Omental fat pad (tissue), 4 donors: ENCODE measurements at places on chromosomes 6 and 20. TPM values are rescaled to one million over a fixed set of nuclear protein-coding genes. Genes with fewer than 3 reads are reported as not detected.

Gene POU5F1
- total RNA-seq, result 2.4 TPM

DNA sequence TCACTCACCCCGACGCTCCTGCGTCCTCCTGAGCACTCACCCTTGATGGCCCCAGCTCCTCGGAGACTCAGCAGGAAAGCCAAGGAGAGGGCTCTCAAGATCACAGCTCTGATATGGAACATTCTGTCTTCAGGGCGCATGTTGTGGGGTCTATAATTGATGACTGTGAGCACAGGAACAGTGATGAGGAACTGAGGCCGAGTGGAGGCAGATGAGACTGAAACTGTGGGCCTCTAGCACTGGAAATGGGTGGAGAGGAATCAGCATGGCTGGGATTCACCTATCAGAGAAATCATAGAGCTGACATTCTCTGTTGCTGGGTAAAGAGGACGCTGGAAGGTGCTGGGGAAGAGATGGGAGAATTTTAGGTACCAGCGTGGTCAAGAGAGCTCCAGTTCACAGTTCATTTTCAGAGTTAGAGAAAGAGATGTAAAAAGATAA, at the start of gene HLA-DPA1:
HLA-DPA1 (minus strand) TSS at position 219 of the 441 bp plus-strand sequence.
- DNase-seq, result no peak

- DNase-seq, result no peak
Observed at GRCh38 chr20:7155794-7156193, 388.3 kb downstream of the BMP2 start.

DNA sequence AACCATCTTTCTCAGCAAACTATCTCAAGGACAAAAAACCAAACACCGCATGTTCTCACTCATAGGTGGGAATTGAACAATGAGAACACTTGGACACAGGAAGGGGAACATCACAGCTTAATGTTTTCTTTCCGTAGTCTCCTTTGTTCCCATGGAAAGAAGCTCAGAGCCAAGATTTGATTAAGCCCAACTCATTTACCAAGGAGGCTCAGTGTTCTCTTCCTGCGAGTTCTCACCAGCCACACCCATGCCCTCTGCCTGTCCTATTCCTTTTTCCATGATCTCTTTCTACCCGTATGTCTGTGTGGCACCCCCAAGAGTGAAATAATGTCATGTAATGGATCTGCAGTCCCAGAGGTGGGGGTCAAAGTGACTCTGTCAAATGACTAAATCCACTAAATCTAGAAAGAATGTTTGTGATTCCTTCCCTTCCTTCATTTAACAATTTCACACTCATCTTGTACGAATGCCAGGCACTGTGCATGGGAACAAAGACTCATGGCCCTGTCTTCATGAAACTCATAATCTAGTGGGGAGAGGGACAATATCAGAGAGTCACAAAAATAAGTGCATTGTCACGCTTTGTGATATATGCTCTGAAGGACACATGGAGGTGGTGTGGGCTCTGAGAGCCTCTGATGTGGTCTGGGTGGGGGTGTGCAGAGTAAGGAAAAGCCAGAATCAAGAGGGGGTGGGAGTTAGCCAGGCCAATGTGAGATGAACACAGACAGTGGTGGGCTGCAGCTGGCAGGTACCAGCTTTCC, 292.1 kb downstream of the CDC5L start:
- no peak for DNase-seq

DNA sequence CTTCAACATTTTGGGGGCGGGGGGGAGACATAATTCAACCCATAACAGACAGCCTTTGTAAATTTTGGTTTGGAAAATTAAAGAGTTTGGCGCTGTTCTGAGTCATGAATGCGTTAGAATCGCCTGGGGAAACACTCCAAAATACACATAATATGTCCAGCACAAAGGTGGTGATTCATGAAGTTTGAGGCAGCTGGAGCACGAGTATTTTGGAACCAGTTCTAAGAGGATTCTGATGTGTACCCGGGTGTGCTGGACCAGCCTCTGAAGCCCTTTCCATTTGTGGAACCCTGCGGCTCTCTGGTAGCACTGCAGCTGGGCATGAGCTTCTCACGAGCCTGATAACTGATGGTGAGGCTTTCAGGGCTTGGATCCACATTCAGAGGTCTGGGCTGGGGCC, 4.7 kb downstream of the GMPR start:
- DNase-seq, result no peak

- no peak for DNase-seq
Observed at GRCh38 chr6:106764353-106764980, 135.1 kb downstream of the QRSL1 start.
